ENCODE measurements at places on chromosomes 7 and 10.
A peak's percentile ranks its signal among the peaks of the same experiment; 100 is the strongest.

DNA sequence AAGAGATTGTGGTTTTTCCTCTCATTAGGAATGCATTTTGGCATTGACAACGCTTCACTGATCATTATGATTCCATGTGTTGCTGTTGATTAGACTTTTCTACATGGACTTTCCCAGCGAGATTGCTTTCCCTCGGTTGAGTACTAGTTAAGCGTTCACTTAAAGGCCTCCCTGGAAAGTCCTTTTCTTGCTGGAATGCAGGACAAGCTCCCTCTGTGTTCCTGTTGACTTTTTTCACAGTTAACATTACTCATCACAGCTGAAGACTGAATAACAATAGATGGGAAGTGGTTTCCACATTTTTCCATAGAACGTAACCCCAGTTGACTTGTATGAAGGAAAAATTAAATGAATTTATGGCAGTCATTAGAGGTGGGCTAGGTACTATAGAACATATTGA, 2.6 kb upstream of the CAV1 start:
- DNase-seq, result peak; percentile 66

DNA sequence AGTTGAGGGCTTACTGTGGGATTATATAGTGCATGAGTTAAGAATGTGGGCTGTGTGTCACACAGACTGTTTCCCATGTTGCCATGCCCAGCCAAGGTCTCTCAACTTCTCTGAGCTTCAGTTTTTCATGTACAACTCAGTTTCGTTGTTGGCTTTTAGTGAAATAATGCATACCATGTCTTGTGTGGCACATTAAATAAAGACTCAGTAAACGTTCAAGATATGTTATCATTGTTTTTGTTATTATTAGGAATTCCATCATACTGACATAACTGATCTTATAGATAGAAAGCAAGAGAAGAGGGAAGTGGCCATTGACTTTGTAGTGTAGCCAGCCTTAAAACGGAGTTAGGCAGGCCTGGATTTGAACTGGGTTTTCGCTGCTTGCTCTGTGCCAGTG, 2.9 kb downstream of the CDK14 start:
- DNase-seq, result no peak

GRCh38 chr10:60541451-60541850, 151.8 kb upstream of the ANK3 start:
- no peak for DNase-seq

DNA sequence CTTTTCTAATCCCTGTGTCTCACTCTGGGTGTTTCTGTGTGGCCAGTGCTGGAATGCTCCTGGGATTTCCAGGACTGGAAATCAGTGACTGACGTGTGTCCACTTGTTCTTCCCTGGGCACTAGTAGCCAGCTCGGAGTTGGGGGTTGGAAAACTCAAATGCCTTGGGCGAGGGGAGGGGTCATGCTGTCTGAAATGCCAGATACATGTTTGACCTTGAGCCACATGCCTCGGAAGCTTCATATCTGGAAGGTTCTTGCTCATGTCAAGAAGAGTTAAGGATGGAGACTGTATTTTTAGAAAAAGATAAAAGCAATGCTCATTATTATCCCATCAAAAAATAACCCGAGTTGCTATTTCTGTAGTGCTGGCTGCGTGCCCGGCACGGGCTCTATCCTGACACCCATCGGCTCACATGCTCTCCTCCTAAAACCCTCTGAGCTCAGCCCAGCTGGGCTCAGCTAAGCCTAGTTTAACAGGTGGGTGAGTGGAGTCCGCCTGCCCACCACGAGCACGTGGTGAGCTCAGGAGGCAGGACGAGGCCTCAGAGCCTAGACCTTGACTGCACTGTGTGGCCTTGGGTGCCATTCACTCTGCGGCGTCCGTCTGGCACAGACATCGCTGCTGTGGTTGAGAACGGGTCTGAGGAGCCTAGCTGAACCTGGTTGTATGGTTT, 6.4 kb downstream of the DPYSL4 start:
- DNase-seq, result no peak

DNA sequence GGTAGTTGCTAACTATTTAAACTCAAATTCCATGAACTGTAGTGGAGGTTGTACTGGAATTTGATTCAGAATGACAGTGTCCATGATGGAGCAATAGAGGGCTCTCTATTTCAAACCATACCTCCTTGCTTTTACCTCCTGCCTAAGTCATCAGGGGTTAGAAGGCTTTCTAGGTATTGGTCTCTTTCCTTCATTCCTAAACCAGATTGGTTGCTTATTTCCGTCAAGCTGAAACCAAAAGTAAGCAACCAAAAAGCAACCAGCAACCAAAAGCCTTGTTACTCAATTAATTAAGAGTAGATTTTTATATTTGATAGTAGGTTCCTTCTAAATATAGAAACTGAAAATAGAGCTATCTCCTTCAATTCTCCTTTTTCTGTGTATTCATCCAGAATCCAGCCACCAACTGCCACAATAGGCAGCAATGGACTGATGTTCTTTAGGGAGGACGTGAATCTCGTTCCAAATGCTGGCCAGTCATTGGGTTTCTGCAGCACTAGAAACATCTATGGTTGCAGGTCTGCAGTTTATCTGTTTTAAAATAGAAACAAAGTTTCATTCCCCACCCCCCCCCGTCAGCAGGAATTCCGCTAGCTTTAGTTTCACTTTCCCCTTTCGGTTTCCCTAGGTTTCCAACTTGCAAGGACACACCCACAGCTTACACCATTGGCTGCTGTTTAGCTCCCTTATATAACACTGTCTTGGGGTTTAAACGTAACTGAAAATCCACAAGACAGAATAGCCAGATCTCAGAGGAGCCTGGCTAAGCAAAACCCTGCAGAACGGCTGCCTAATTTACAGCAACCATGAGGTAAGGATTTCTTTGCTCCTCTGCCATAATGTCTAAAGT, at the start of gene IFIT1:
IFIT1 (plus strand) TSS at position 717 of the 850 bp plus-strand sequence; CDS start at position 807, 90 bp downstream.
- peak; percentile 95 for DNase-seq

DNA sequence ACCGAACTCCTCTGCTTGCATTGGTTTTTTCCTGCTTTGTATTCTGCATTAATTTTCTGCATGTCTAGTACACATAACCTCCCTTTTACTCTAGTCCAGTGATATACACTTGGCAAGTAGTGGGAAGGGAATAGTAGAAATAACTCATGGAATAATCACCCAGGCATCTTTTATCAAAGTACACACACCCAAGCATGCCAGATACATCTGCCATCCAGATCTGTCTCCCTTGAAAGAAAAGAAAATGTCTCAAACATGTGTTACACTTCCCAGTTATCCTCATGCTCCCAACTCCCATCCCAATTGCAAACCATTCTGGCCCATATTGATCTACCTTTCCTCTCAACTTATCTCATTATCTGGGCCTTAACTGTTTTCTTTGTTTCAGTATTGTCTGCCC, 79.0 kb downstream of the PHYHIPL start:
- DNase-seq, result no peak

GRCh38 chr10:84715911-84716310, 387.5 kb downstream of the CCSER2 start:
- DNase-seq, result no peak

- DNase-seq, result no peak
These were observed 79.6 kb downstream of the OR13A1 start for GRCh38 chr10:45235798-45236220.

DNA sequence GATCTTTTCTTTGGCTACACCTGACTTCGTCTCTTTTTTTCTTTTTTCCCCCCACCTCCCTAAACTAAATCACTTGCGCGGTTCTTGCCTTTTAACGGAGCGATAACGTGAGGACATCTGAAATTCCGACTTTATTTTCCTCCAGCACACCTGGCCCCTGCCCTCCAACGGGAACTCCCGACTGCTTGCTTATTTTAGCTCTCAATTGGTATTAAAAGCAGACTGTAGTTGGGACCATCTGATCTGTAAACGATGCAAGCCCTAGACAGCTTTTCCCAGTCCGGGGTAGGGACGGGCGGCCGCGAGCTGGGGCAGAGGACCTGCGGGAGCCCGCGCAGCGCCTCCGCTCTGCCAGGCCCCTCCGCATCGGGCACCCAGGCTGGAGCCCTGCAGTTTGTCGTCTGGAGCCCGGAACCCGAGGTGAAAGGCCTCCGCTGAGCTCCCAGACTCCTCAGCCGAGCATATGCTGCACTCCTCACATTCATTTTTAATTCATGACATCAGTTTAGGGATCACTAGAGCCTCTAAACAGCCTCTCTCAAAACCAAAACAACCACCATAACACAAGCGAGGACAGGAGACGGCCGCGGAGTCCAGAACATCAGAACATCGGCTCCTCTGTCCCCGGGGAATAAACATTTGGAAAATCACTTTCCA, 10.0 kb upstream of the EMX2 start:
- DNase-seq, result no peak

GRCh38 chr7:94431619-94432280, 37.1 kb downstream of the COL1A2 start:
- DNase-seq, result peak; percentile 59

- no peak for DNase-seq
These were observed 501 bp downstream of the TFPI2 start for GRCh38 chr7:93890041-93890463.

DNA sequence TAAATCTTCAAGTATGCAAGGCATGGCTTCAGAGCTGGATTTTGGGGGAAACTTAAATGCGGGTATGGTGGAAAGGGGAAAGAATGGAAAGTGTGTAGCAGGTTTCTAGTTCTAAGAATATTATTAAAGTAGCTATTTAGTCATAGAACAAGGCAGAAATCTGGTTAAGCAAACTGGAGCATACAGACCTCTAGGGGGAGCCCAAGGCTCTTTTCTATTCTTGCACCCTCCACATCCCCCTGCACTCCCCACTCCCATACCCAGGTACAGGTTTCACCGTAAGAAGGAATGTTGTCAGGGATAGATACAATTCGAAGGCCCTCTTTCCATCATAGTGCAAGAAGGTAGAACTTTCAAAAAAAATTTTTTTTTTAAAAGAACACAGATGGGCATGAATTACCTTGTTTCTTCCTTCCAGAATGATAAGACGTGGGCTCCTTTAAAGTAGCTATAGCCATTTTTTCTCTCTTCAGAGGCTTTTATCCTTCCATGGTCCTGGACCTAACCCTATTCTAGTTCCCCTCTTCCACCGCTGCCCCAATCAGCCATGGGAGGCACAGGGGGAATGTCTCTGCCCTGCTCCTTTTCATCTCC, 41.5 kb upstream of the SMIM30 start:
- peak; percentile 20 for DNase-seq

DNA sequence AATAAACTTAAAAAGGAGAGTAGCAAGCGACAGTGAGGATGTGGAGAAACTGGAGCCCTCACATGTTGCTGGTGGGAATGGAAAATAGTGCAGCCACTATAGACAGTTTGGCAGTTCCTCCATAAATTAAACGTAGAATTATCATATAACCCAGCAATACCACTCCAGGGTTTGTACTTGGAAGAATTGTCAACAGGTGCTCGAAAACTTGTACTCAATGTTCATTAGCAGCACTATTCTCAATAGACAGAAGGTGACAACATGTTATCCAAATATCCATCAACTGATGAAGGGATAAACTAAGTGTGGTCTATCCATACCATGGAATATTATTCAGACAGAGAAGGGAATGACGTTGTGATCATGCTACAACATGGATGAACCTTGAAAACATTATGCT, 71.9 kb downstream of the GALNT11 start:
- no peak for DNase-seq

DNA sequence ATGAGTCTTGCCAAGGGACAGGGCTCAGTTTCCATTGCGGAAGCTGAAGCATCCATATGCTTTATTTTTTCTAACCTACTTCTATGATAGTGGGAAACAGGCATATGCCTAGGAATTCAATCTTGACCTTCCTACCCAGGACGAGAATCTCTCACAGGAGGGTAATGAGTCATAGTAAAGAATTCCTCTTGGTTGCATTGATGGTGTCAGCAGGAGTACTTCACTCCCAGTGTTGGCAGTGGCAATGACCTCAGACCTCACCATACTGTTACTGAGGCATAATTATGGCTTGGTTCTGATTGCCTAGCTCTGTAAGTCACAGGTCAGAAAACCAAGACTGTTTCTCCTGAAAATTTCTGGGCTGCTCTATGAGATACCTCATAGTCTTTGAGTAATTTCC, 552.9 kb downstream of the ARL4A start:
- no peak for DNase-seq

DNA sequence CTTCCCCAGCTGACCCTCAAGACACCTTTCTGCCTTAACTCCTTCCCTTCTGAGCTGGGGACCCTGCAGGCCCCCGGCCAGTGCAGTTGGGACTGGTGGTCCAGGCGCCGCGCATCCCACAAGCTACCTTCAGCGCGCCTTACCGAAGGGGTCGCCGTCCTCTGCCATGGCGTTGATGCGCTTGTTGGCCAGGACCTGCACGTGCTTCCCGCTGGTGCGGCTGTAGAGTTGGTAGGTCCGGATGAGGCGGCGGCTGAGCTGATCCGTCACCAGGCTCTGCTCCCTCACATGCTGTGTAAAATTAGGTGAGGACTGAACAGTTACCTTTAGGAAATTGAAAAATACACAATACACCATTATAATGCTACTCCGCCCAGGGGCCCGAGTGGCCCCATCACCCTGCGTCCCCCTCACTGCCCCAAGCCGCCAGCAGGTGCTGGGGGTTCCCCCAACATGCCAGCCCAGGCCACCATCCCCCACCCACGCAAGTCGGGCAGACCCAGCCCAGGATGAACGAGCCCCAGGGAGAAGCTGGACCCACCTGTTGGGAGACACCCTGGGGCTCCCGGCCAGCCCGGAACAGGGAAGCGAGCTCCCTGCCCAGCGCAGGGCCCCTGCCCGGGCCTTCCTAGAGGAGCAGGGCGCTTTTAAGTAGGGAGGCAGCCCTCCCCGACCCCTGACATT, 1.2 kb downstream of the FGF8 start:
- DNase-seq, result no peak

DNA sequence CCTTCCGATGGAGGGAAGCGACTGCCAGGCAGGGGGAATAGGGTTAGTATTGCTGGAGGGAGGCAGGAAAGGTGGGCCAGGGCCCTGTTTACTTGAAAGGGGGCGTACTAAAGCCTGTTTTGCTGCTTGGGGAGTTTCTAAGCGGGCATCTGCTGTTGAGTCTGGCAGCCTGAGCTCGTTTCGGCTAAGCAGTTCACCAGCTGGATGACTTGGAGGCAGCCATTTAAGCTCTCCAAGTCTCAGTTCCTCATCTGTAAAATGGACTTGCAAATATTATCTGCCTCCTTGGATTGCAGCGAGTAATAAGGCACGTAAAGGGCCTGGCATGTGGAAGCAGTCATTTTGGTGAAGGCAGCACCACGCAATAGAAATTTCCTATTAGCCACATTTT, 44.0 kb downstream of the LDB3 start:
- no peak for DNase-seq

- DNase-seq, result peak; percentile 48
These were observed 18.9 kb downstream of the RCC1L start for GRCh38 chr7:75054744-75055143.

DNA sequence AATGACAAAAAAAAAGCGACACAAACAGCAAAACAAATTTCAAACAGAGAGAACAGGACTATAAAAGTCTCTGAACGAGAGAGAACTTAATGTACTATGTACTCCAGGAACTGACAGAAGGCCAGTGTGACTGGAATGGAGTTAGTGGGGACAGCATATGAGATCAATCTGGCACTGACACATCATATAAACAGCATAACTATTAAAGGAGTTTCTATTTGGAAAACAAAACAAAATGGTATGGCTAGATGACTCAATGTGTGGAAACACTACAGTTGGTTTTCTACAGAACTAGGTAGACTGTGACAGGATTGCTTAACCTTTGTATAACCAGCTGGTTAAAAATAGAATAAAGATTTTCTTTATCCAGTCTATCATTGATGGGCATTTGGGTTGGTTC, 232.9 kb upstream of the KAT6B start:
- peak; percentile 78 for DNase-seq
